ENCODE measurements at places on chromosomes 3 and 15. TPM values are rescaled to one million over a fixed set of nuclear protein-coding genes. Genes with fewer than 3 reads are reported as not detected.
A peak's percentile ranks its signal among the peaks of the same experiment; 100 is the strongest.

DNA sequence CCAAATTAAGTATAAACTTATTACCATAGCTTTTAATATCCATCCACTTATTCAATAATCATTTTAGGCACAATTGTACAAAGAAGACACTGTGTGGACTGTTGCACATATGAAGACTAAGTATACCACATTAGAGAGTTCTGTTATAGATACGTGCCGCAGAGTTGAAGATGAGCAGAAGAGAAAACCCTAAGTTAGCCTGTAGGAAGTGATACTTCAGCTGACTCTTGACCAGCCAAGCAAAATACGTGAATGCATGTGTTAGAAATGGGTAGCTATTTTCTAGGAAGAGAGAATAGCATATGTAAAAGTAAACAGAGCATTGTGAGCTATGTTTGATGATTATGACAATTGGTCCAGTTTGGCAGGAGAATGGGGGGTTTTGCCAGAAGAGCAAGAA, 272.0 kb upstream of the ATP11B start:
- no peak for ATAC-seq

DNA sequence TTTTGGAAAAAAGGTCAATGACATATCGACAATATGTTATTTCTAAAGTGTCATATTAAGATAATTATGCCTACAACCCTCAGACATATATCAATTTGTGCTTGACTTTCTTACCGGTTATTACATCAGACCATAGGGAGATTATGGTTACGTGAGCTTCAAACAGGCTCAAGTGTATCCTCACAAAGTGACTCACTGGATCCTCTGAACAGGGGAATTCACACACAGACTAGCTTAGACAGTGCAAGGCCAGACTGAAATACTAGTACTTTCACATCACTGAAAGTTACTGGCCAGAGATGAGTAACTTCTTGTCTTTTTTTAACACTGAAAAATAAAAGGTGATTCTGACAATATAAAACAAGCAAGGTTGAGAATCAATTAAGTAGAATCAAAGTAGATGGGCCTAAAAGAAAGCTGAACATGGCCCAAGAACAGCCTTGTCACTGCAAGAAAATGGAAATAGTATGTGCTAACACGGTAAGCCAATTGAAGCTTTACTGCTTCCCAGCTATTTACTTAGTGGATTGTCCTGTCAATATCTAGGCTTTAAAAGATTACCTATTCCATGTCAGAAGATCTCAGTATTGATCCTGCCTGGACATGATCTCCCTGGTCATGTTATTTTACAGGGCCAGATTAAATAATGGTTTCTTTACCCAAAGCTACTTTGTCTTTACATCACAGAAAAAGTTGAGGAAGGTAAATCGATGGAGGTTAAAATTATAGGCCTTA, 848.6 kb downstream of the ROBO1 start:
- ATAC-seq = peak; percentile 64

- ATAC-seq = no peak
Measured at GRCh38 chr3:119042162-119042561, 7.5 kb upstream of the IGSF11 start.

DNA sequence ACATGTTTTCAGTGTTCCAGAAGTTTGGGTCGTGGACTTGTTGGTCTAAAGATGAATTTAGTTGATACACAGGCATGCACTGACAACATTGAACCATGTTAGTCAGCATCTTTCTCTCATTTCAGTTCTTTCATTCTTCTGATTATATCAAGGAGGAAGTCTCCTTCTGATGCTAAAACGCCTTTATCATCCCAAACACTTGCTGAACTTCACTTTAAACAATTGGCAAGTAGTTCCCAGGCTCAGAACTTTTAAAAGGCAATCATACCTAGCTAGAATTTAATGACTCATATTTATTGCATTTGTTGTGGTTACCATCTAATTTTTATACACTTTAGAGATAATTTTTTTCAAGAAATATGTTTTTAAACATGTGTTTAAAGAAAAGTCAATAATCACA, 15.9 kb downstream of the LMCD1 start:
- no peak for ATAC-seq

- ATAC-seq = no peak
Measured at GRCh38 chr3:2133146-2133545, 34.5 kb downstream of the CNTN4 start.

DNA sequence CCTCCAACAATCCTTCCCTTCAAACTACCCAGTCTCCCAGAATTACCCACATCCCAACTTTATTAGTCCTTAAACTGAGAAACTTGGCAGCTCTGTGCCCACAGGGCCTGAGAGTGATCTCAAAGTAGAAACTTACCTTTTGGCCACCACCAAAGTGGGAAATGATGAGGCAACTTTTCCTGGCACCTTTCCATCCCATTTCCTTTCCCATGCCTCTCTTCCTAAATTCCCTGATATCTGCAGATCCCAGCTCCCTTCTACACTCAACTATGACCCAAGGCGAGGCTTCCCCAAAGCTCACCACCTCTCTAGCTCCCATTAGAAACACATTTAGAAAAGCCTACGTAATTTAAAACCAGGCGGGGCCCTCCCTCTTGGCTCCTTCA, 271.9 kb downstream of the FOXP1 start:
- ATAC-seq = no peak

DNA sequence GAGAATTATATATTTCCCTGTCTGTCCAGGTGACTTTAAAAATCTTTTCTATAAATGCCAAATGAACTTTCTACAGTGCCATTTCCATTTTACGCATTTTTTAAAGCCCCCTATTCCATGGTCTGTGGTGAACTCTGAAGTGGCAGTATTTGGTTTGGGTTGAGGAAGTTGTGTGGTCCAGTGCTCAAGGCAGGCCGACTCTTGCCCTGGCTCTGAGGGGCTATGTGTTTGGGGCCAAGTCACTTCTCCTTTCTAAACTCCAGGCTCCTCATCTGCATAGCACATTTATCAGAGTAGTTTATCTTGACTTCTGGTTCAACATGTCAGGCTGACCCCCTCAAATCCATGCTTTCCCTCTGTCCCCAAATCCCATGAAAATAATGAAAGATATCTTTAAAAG, 14.1 kb downstream of the TTC21A start:
- no peak for ATAC-seq

GRCh38 chr3:192825657-192826200, 91.9 kb downstream of the MB21D2 start:
- peak; percentile 71 for ATAC-seq

The SEMA3G gene
- total RNA-seq = 0.07 TPM

All from motor neuron (in vitro differentiated cells).